NAMALWA (cell line): ENCODE measurements at places on chromosomes 12 and 14.

DNA sequence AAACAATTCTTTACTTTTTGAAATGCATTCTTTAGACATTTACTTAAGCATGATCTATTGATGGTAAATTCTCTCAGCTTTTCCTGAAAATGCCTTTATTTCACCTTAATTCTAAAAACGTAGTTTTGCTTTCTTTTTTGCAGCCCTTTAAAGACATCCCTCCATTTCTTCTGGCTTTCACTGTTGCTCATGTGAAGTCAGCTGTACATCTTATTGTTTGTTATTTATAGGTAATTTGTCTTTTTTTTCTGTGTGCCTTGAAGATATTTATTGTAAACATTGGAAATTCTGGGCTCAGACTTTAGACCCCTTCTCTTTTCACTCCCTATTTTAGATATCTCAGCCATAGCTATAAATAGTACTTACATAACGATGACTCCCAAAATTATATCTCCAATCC lies 70.4 kb downstream of the IFNG start:
- DNase-seq = no peak

DNA sequence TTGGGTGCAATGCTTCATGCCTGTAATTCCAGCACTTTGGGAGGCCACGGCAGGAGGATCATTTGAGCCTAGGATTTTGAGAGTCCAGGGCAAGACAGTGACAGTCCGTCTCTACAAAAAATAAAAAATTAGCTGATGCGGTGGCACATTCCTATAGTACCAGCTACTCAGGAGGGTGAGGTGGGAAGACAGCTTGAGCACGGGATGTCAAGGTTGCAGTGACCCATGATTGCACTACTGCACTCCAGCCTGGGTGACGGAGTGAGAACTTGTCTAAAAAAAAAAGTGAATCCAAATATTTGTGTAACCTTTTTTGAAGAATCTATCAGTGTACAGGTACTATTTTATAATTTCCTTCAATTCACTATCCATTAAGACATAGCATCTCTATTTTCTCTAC lies 112.5 kb downstream of the DENND5B start:
- DNase-seq = no peak

DNA sequence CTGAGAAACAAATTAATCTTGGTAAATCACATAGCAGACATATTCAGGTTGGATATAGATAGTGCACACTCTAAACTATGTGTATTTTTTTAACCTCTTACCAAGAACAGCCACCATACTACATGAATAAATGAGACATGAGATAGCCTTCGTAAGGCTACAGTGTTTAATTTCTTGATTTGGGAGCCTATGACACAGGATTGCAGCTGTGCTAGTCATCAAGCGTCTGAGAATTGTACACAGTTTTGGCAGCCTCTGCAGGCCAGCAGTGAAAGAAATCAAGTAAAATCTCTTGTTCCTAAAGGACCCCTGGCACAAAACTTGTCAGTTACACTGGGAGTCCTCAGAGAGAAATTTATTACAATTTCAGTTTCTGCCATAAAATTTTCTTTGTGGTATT lies 236.1 kb downstream of the C12orf50 start:
- no peak for DNase-seq

GRCh38 chr14:22838631-22839041 lies 2.3 kb downstream of the MMP14 start:
- DNase-seq = no peak

DNA sequence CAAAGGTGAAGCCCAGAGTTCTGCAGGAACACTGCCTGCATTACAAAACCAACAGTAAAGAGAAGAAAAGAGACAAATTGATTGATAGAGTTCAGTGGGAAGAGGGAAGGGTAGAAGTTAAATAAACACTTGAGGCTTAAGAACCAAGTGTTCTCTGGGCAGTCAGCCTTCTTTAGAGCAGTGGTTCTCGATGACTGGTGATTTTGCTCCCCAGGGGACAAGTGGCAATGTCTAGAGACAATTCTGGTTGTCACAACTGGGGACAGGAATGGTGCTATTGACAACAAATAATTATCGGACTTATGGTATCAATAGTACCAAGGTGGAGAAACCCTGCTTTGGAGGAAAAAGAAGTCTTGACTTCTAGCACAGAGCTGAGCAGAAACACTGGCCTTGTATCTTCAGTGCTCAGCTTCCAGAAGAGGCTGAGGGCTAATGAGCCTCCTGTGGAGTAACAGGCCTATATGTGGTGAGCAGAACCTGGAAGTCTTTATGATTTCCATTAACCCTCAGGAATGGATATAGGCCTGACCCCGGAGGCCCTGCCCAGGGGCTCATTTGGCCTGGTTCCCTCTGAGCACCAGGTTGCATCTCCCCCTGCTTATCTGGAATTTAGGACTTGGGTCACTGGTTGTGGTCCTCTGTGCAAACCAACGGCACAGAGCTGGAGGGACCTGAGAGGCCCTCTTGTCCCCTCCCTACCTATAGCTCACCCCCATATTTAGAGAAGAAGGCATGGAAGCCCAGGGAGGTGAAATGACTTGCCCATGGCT lies 204.6 kb upstream of the PWP1 start:
- DNase-seq = no peak

- no peak for DNase-seq
Measured at GRCh38 chr12:111056618-111057521, 136.5 kb upstream of the MYL2 start.

DNA sequence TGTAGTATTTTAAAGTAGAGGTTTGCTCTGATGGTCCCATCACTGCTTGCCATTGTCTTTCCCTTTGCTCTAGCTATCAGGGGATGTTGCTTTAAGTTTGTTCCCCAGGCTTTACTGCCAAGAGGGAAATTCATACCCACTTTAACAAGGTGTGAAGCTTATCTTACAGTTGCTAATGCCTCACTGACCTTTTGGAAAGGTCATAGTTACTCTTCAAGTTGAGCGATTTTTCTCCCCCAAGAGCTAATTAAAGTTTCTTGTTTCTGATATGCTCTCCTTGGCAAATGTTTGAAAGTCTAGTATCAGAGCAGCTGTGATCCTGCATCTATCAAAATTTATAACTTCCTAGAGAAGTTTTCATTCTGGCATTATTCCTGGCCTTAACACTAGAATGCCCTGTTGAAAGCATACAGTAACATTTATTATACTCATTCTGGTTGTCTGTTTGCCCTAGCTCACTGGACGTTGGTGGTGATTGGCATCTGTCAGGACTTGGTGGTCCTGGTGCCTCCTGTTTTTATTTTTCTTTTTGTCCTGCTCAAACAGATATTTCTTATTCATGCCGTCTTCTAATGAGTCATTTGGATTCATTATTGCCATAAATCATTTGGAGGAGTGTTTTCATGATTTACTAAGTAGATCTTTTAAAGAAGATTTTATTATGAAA lies 8.1 kb downstream of the ATP2A2 start:
- DNase-seq = no peak

DNA sequence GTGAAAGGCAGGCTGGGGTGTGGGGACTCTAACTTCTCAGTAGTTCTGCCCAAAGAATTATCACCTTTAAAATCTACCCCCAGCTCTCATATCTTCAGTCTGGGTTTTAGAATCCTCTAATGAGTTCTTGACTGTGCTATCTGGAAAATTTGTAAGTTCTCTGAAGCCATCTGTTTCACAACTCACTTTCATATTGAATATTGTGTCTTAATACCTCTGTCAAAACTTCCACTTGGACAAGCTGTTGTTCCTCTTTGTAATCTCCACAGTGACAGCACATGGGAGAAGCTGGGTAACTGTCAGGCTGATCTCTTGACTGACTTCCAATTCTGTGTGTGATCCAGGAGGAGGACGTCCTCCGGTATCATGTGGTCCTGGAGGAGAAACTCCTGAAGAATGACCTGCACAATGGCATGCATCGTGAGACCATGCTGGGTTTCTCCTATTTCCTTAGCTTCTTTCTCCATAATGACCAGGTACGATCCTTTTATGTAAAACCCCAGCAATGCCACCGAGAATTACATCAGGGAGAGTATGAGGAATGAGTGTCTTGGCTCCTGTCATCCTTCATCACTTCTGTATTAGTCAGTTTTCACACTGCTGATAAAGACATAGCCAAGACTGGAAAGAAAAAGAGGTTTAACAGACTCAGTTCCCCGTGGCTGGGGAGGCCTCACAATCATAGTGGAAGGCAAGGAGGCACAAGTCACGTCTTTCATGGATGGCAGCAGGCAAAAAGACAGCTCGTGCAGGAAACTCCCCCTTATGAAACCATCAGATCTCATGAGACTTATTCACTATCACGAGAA lies 111.9 kb downstream of the STAB2 start:
- DNase-seq = no peak

- no peak for DNase-seq
Measured at GRCh38 chr12:12891080-12891880, at the start of gene GPRC5A. Gene GPRC5A (plus strand): TSS chr12:12891562. CDS start chr12:12908250, 16,688 bp downstream.

- DNase-seq = no peak
Measured at GRCh38 chr12:461425-461824, 1.7 kb downstream of the B4GALNT3 start.

GRCh38 chr12:130041983-130042812 lies 120.1 kb upstream of the FZD10 start:
- no peak for DNase-seq

- peak; percentile 26 for DNase-seq
Measured at GRCh38 chr12:19183121-19183838, 53.7 kb downstream of the PLEKHA5 start.

GRCh38 chr14:27845241-27845850 lies 921.2 kb upstream of the FOXG1 start:
- DNase-seq = no peak

GRCh38 chr12:67237231-67237630 lies 31.9 kb upstream of the CAND1 start:
- DNase-seq = no peak

GRCh38 chr14:66638689-66639088 lies 130.7 kb downstream of the GPHN start:
- no peak for DNase-seq

- DNase-seq = no peak
Measured at GRCh38 chr12:106804668-106805067, 30.2 kb downstream of the RIC8B start.

DNA sequence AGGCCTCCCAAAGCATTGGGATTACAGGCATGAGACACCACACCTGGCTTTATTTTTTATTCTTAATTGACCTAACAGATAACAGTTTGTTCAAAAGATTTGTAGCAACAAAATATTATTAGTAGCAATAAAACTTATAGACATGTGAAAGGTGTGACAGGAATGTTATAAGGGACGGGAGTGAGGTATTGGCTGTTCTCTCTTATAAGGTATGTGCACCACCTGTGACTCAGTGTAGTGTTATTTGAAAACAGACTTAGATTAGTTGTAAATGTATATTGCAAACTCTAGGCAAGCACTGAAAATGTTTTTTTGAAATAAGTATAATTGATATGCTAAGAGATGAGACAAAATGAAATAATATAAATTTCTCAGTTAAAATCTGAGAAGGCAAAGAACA lies 57.8 kb downstream of the KLRG1 start:
- DNase-seq = no peak

DNA sequence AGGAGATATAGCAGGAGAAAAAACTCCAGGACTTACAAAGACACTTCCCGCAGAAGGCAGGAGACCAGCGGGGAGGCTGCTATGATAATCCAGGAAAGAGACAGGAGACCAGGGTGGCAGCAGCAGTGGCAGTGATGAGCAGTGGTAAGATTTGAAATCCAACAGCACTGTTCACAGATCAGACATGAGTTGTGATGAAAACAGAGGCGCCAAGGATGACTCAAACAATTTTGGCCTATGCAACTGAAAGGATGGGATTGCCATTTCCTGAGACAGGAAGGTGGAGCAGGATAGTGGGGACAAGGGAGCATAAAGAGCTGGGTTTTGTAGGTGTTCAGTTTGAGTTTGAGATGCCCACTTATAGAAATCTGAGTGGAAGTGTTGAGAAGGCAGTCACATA lies 108.6 kb upstream of the DYRK2 start:
- no peak for DNase-seq

GRCh38 chr14:94005324-94006073 lies 8.4 kb downstream of the CCDC197 start:
- DNase-seq = peak; percentile 65

DNA sequence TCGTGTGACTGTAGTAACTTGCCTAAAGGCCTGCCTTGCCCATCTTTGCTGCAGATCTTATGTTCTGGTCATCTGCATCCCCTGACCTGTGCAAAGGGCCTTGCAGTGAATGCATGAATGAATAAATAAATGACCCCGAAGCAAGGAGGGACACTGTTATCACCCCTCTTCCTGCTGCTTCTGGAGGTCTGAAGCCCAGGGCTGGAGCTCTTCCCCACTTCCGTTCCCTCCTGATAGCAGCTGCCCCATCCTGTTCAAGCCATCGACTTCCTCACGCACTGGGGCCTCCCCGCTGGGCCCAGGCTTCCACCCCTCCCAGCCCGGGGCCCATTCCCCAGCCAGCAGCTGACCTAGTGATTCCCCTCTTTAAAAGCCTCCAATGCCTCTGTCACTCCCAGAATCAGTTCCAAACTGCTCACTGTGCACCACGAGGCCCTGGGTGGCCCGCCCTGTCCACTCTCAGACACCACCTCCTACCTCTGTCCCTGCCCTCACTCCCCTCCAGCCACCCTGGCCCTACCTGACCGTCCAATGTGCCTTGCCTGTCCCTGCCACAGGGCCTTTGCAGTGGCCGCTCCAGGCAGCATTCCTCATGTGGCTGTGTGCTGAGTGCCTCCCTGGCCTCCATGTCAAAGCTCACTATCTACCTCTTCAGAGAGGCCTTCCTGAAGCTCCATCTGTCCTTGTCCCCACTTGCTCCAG lies 78.6 kb downstream of the SCARB1 start:
- DNase-seq = no peak

GRCh38 chr12:122088179-122088810 lies 9.7 kb downstream of the MLXIP start:
- no peak for DNase-seq

DNA sequence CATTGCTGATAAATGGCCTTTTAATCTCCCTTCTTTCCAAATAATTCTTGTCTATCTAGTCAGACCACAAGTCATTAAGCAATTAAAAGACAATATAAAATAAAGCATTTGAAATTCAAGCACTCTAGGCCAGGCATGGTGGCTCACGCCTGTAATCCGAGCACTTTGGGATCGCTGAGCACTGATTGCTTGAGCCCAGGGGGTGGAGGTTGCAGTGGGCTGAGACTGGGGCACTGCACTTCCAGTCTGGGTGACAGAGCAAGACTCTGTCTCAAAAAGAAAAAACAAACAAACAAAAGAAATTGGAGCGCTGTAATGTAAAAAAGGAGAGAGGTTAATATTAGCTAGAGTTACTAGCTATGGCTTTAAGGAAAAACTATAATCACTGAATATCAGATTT lies 30.5 kb upstream of the CSRP2 start:
- no peak for DNase-seq

GRCh38 chr12:72448089-72448488 lies 175.9 kb downstream of the TRHDE start:
- DNase-seq = no peak

DNA sequence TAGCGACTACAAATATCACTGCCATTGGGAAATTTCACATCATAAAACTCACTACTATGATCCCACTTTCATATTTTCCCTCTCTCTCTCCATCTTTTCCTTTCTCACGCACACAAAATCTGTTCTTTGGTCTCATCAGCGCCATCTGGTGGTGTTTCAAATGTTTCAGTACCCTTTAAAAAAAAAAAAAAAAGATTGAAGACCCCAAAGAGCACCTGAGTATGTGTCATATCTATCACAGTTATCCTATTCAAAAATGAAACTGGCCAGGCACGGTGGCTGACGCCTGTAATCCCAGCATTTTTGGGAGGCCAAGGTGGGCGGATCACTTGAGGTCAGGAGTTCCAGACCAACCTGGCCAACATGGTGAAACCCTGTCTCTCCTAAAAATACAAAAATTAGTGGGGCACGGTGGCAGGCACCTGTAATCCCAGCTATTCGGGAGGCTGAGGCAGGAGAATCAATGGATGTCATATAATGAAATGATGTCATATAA lies 72.4 kb downstream of the TTC9 start:
- DNase-seq = peak; percentile 64

GRCh38 chr12:46402451-46402850 lies 29.9 kb upstream of the SLC38A2 start:
- DNase-seq = no peak
